ENCODE measurements at places on chromosomes 11 and 22.

DNA sequence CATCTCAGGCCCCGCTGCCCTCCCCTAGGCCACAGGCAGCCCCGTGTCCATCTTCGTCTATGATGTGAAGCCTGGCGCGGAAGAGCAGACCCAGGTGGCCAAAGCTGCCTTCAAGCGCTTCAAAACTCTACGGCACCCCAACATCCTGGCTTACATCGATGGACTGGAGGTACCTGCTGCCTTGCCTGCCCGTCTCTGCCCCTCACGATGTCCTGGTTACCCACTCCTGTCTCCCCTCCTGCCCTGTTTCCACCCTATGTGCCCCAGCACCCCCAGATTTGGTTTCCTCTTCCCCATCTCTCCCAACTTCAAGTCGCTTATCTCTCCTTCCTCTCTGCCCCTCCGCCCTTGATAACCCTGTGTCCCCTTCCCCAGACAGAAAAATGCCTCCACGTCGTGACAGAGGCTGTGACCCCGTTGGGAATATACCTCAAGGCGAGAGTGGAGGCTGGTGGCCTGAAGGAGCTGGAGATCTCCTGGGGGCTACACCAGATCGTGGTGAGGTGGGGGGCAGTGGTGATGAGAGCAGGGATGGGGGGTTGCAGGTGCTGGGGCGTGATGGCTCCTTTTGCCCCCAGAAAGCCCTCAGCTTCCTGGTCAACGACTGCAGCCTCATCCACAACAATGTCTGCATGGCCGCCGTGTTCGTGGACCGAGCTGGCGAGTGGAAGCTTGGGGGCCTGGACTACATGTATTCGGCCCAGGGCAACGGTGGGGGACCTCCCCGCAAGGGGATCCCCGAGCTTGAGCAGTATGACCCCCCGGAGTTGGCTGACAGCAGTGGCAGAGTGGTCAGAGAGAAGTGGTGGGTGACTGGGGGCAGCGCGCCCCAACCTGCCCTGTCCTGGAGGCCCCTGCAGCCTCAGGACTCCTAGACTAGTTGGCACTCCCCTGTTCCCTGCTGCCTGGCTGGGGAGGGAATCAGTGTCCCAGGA, 930 bp downstream of the SCYL1 start:
- DNase-seq, result no peak

GRCh38 chr11:64366751-64367150, 7.8 kb downstream of the RPS6KA4 start:
- DNase-seq, result no peak

GRCh38 chr11:21554284-21554683, 638.6 kb upstream of the ANO5 start:
- no peak for DNase-seq

GRCh38 chr22:41538583-41538982, 5.7 kb downstream of the POLR3H start:
- DNase-seq, result no peak

- no peak for DNase-seq
Measured at GRCh38 chr11:43644621-43645299, 35.8 kb upstream of the HSD17B12 start.

- DNase-seq, result no peak
Measured at GRCh38 chr11:33867996-33868646, 23.8 kb downstream of the LMO2 start.

DNA sequence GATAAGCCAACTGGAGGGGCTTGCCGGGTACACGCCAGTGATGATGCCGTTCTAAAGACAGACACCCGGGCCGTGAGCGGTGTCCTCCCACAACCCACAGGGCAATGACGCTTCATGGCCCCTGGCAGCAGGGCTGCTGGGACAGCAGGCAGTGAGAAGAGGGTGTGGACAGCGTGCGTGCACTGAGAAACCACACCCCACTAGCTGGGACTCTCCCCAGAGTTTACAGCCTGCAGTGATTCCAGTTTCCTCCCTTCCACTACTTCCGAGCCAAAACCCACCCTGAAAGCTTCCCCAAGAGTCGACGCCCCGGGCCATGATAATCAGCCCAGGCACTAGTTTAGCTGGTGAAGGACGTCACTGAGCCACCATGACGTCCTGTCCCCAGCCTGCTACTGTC, 29.2 kb downstream of the CPT1A start:
- no peak for DNase-seq

Data from coronary artery (tissue), 2 donors.